ENCODE measurements at places on chromosomes 7 and 10. TPM values are rescaled to one million over a fixed set of nuclear protein-coding genes. Genes with fewer than 3 reads are reported as not detected.

The LIPK gene
- polyA plus RNA-seq: not detected

The HOXA10 gene
- polyA plus RNA-seq: 0.03 TPM

The SFMBT2 gene
- 4.2 TPM for polyA plus RNA-seq

The NEBL gene
- polyA plus RNA-seq: 680 TPM

The TRIM24 gene
- polyA plus RNA-seq: 8.2 TPM

The OPN1SW gene
- polyA plus RNA-seq: not detected

The CTTNBP2 gene
- polyA plus RNA-seq: 1.3 TPM

The PVRIG gene
- polyA plus RNA-seq: 0.22 TPM

The MSS51 gene
- polyA plus RNA-seq: 0.90 TPM

The PRSS37 gene
- not detected for polyA plus RNA-seq

The CLRN3 gene
- polyA plus RNA-seq: not detected

The MKLN1 gene
- polyA plus RNA-seq: 9.5 TPM

The CNNM1 gene
- polyA plus RNA-seq: 0.07 TPM

The OR2A12 gene
- polyA plus RNA-seq: not detected

The COL13A1 gene
- polyA plus RNA-seq: 2.5 TPM

The CYP3A7 gene
- not detected for polyA plus RNA-seq

The TSPAN33 gene
- polyA plus RNA-seq: 2.8 TPM

The FMC1 gene
- 96.3 TPM for polyA plus RNA-seq

The PILRA gene
- polyA plus RNA-seq: 2.9 TPM

The ZYX gene
- 152 TPM for polyA plus RNA-seq

The MRPS33 gene
- 96.2 TPM for polyA plus RNA-seq

The GRID2IP gene
- 0.15 TPM for polyA plus RNA-seq

The PPP1R3A gene
- 22.6 TPM for polyA plus RNA-seq

The NRG3 gene
- 0.03 TPM for polyA plus RNA-seq

The ATG9B gene
- 0.45 TPM for polyA plus RNA-seq

The SPAM1 gene
- polyA plus RNA-seq: not detected

The C10orf105 gene
- 0.15 TPM for polyA plus RNA-seq

The ERVW-1 gene
- not detected for polyA plus RNA-seq

The DNAJC1 gene
- 10.5 TPM for polyA plus RNA-seq

The RHEB gene
- polyA plus RNA-seq: 56.0 TPM

The PLPP4 gene
- polyA plus RNA-seq: not detected

The MALRD1 gene
- polyA plus RNA-seq: 0.10 TPM

The DYDC1 gene
- not detected for polyA plus RNA-seq

The CRYGN gene
- 0.07 TPM for polyA plus RNA-seq

The TAS2R3 gene
- polyA plus RNA-seq: not detected

The IFIT2 gene
- 1.8 TPM for polyA plus RNA-seq

The CTAGE8 gene
- polyA plus RNA-seq: 0.04 TPM

The NPC1L1 gene
- under 0.01 TPM for polyA plus RNA-seq

The LOXL4 gene
- polyA plus RNA-seq: 1.7 TPM

The PLAU gene
- 10.4 TPM for polyA plus RNA-seq

The HTRA1 gene
- 35.4 TPM for polyA plus RNA-seq

The SNX10 gene
- 0.88 TPM for polyA plus RNA-seq

The SOSTDC1 gene
- polyA plus RNA-seq: 0.37 TPM

The ABCB8 gene
- 16.7 TPM for polyA plus RNA-seq

The CALU gene
- 260 TPM for polyA plus RNA-seq

The GJD4 gene
- not detected for polyA plus RNA-seq

The CAV1 gene
- polyA plus RNA-seq: 198 TPM

The BEND7 gene
- polyA plus RNA-seq: 6.4 TPM

The BMPER gene
- polyA plus RNA-seq: 1.0 TPM

The KAZALD1 gene
- 16.5 TPM for polyA plus RNA-seq
